ENCODE measurements at places on chromosomes 2 and 18.

- DNase-seq, result no peak
Measured at GRCh38 chr2:86557836-86558235, 5.4 kb downstream of the CHMP3 start.

DNA sequence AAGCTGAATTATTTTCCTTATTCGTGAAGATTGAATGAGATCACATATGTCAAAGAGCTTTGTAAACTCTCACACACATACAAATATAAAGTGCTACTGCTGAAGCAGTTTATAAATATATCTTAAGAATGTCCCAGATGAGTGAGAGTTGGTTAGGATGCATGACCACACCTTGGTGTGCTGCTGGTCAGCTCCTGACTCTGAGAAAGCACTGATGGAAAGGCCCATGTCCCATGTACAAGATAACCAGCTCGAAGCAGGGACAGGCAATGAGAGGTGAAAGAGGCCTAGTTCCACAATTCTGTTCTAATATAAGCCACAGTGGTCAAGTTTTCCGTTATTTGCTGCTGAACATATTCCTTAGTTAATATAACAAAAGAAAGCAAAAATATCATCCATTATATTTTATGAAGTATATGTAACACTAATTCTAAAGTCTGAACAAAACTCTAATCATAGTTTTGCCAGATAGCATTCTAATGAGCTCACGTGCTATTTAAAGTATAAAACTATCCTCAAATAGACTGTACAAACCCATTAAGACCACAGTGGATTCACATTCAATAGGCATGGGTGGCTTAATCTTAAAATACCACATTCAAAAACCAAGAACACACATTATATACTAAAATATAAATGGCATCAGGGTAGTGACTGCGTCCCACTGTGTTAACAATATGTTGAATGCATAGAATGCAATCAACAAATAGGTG is 49.1 kb downstream of the CHMP3 start:
- no peak for DNase-seq

DNA sequence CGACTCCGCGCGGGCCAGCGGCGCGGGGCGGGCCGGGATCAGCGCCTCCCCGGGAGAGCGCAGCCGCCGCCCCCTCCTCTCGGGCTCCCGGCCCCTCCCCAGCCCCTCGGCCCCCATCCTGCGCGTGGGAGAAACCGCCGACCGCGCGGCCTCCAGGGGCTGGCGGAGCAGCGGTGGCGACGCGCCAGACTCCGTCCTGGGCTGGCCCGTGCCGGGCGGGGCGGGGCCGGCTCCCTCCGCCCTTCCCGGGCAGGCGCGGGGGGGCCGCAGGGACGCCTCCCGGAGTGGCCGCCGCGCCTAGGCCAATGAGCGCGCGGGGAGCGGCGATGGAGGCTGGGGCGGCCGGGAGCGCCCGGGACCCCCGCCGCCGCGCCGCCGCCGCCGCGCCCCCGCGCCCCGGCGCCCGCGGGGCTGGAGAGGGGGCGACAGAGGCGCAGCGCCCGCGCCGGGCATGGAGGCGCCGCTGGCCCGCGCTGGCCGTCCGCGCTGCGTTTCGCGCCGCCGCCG is 49.1 kb downstream of the KCNIP3 start:
- no peak for DNase-seq

- DNase-seq, result no peak
Measured at GRCh38 chr18:10350661-10351060, 103.8 kb upstream of the APCDD1 start.

DNA sequence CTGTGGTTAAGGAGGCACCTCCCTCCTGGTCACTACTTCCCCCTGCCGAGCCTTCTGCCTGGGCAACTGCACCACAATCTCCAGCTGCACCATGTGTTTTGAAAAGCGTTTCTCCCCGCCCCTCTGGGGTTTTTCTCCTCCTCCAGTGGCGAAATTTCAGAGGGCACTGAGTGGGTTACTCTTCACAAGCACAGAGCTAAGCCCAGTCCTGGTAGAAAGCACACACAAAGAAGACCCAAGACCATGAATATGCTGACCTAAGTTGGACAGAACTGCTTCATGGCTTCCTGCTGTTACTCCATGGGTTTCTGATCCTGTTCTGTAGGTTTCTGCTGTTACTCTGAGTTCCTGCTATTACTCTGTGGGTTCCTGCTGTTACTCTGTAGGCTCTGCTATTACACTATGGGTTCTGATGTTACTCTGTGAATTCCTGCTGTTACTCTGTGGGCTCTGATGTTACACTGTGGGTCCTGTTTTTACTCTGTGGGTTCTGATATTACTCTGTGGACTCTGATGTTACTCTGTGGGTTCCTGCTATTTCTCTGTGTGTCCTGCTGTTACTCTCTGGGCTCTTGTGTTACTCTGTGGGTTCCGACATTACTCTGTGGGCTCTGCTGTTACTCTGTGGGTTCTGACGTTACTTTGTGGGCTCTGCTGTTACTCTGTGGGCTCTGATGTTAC is 216.6 kb downstream of the RTP5 start:
- DNase-seq, result no peak

GRCh38 chr18:79544386-79544963 is 135.1 kb upstream of the CTDP1 start:
- DNase-seq, result no peak

DNA sequence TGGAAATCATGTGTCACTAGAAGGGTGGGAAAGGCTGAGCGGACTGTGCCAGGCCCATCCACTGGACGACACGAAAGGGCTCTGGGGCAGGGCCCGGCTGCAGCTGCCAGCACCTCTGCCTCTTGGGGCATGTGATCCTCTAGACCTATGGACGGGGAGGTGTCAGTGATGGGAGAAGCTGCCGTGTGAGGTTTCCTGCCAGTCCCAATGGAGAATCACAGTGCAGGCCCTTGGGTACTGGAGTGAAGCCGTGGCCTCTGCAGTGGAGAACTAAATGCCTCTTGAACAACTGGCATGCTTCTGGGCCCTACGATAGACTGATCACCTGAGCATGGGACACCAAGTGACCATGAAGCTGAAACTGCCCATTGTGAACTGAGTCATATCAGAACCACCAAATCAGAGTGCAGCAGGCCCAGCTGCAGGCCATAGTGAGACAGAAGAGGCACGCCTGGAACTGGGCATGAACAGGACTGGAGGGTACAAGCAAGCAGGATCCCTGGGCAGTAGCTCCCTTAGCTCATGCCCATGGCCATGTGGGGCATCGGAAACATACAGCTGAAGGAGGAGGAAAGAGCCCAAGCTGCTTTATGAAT is 18.8 kb upstream of the RHOB start:
- no peak for DNase-seq

DNA sequence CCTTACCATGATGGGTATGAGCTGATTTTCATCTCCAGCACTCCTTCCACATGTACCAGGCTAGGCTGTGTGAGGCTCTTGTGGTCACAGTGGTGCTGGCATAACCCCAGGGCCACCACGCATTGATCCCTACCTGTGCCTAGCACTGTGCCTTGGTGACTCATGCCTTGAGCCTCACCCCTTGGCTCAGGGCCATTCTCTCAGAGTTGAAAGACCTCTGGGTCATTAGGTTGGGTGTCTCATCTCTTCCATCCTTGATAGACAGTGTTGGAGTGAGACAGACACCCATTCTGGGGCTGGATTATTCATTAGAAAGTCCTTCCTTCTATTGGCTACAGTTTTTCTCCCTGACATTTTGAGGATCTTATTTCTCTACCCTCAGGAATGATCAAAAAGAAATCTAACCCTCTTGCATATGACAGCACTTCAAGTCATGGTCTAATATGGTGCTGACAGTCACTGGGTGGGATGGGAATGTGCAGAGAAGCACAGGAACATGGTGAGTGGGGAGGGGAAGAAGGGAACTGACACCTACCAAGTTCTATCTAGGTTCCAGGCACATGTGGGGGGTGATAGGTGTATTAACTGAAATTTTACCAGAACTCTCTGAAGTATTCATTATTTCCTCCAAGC is 41.3 kb downstream of the DYSF start:
- no peak for DNase-seq

DNA sequence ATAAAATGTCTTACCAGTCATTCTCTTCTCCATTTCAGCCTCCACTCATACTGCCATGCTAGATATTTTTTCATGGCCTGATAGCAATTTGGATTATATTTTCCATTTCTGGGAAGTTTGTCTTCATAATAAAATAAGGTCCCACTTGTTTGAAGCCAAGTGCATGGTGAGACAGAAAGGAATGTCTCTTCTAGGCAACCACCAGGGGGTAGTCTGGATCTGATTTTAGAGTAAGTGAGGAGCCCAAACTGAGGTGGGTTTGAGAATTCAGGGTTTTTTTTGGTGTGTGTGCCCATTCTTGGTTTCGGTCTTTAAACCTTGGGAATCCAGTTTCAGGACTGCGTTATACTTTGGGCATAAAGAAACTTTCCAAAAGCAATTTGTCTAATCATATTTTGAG is 315.5 kb downstream of the RPRM start:
- no peak for DNase-seq

DNA sequence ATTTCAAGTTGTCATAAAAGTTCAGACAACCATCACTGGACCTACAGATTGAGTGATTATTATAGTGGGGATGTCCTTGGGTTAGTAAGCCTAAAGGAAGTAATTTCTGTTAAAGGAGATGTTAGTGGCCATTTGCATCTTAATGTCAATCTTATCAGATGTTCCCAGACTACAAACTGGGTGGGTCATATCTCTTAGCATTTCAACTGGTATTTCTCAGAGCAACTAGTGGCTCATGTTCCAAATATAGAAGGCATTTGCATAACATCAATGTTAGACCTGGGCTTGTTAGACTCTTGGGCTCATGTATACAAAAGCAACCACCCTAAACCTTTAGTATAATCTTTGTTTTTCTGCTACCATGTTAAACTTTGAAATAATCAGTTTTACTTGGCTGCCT is 17.9 kb downstream of the PLEKHA3 start:
- no peak for DNase-seq

DNA sequence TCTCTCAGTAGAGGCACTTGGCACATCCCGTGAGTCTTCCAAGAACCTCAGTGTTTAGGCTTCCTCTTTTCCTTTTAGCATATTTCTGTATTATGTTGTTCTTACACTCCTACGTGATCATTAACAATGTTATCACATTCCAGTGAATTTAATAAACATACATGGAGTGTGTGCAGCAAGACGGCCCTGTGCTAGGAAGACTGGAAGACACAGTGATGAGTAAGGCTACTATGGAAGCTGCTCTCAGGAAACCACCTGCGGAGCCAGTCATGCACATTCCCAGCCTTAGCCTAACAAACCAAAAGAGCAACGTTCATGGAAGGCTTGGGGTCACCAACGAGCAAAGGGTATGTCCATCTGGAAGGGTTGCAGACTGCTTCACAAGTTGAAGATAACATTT is 103.4 kb downstream of the ETAA1 start:
- DNase-seq, result no peak

DNA sequence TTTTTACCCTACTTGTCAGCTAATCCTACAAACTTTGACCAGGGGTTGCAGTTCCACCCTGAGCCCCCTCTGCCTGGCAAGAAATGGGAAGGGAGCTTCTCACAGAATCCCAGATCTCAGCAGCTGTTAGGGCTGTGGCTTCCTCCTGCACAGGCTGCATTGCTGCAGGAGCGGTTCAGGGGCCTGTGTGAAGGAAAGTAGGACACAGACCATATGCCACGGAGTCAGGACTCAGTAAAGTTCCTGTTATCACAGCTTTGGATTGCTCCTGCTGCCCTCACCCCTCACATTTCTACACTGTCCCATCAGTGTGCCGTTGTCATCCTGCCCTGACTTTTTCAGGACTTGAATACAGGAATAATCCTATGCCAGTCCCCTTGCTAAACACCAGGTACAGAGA is 62.8 kb upstream of the SP3 start:
- no peak for DNase-seq

GRCh38 chr18:59923539-59924196 is 23.9 kb downstream of the PMAIP1 start:
- DNase-seq, result no peak

DNA sequence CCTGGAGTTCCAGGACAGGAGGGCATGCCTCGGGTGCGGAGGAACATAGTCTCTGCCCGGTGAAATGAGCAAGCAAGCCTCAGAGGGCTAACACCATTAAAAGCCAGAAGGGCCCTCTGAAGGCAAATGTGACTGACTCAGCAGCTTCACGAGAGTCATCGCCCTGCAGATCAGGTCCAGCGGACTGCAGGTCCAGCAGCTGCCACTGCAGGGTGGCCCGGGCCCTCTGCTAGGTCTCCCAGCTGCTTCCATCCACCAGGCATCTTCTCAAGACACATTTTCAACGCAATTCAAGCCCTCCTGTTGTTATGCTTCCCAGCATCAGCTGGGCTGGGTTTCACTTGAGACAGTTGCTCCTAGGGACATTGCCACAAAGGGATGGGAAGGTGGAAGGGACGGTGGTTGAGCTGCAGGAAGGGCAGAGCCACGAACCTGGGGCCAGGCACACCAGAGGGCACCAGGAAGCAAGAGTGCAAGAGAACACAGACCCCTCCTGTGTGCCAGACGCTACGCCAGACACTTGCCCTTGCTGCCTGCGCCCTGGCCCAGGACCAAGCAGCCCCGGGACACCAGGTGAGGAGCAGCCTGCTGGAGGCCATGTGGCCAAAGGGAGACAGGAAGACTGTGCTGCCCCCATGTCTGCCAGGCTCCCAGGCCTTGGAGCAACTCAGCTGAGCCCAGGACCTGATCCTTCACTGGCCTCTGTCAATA is 173.0 kb downstream of the HDAC4 start:
- DNase-seq, result no peak

DNA sequence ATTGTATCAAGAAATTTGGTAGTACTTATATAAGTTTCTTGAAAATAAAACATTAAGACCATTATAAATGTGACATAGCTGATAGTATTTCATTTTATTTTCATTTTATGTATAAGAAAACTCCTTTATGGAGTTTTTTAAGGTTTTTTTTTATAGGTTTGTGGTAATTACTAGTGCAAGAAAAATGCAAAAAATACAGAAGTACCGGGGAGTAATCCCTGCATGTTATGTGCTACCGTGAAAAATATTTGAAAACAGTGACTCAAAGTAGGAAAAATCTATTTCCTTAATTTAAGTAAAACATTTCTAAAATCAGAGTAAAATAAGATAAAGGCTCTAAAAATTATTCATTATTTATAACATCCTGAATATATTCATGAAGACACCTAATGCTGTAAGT is 21.6 kb downstream of the ZSWIM2 start:
- DNase-seq, result no peak
